ENCODE measurements at places on chromosomes 13 and 19. TPM values are rescaled to one million over a fixed set of nuclear protein-coding genes. Genes with fewer than 3 reads are reported as not detected.
A peak's percentile ranks its signal among the peaks of the same experiment; 100 is the strongest.

- H3K27me3 ChIP-seq = no peaks in the 10 kb centered on the region
- H3K36me3 ChIP-seq = no peaks in the 10 kb centered on the region
- peaks cover 53% of the 10 kb centered on the region for H3K4me1 ChIP-seq
- no peak overlapping the region for H3K4me3 ChIP-seq
Measured at GRCh38 chr13:110400786-110401533, 93.9 kb downstream of the COL4A2 start.

DNA sequence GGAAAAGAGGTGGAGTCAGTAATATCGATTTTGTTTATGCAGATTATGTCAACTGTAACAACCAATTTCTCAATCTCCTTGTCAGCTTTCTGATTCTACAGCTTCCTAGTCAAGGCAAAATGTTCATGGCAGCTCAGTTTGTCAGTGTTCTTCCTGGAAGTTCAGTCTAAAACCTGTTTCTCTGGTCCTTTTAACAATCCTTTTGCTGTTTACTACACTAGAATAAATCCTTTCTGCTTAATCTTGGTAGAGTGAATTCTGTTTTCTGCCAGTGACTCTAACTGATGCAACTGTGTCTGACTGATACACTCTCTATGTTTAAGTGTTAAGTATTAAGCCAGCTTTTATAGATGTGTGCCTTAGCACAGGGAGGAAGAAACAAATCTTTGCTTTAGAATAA is 516.9 kb upstream of the KLF12 start:
- no peak overlapping the region for H3K27ac ChIP-seq
- no peak overlapping the region for H3K4me3 ChIP-seq
- no peaks in the 10 kb centered on the region for H3K36me3 ChIP-seq
- DNase-seq = peak; percentile 33
- no peaks in the 10 kb centered on the region for H3K27me3 ChIP-seq

DNA sequence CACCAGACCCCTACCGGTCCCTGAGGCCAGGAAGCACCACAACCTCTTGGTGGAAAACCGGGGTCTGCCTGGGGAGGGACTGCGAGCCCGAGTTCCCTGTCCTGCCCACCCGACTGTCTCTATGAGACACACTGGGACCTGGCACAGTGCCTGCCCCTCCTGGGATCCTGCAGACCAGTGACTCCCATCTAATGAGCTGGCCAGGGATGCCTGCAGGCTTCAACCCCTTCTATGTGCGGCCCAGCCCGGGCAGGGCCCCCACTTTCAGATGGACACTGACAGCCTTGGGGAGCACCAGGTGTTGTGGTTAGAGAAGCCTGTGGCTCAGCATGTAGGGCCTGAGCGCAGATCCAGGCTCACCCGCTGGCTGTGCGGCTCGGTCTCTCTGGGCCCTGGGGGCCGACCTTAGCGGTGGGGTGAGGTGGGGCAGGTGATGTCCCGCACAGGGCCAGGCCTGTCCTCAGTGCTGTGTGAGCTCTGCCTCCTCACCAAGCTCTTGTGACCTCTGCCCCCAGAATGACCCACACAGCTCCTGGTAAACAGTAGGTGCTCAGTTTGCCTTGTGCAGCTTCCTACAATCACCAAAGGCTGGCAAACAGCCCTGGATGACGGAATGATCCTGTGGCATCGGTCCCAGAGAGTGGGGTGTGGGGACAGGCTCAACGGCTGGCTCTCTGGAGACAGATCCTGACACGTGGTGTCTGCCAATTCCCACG is 17.9 kb upstream of the CACTIN start:
- no peaks in the 10 kb centered on the region for H3K27me3 ChIP-seq
- H3K4me3 ChIP-seq = no peak overlapping the region
- peak; percentile 72 for DNase-seq
- peaks cover 35% of the 10 kb centered on the region for H3K36me3 ChIP-seq
- no peaks in the 10 kb centered on the region for H3K4me1 ChIP-seq

DNA sequence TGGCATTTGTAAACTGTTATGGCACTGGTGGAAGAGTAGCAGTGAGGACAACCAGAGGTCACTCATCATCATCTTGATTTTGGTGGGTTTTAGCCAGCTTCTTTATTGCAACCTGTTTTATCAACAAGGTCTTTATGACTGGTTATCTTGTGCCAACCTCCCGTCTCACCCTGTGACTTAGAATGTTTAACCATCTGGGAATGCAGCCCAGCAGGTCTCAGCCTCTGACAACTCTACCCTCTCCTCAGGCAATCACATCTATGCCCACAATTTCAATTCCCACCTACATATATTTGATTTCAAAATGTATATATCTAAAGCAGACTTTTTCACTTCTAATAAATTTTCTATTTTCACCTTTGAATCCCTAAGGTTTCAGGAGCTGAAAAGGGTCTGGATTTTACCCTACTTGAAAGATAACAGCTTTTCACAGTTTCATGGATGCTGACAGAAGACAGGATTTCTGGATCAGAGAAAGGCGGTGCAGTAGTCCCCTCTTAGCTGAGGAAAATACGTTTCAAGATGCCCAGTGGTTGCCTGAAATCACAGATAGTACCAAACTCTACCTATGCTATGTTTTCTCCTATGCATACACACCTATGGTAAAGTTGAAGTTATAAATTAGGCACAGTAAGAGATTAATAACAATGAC is 1171.8 kb downstream of the DIAPH3 start:
- H3K4me1 ChIP-seq = no peaks in the 10 kb centered on the region
- no peaks in the 10 kb centered on the region for H3K36me3 ChIP-seq
- peak; percentile 31 for DNase-seq
- peak overlapping the region; percentile 8 for H3K4me3 ChIP-seq

DNA sequence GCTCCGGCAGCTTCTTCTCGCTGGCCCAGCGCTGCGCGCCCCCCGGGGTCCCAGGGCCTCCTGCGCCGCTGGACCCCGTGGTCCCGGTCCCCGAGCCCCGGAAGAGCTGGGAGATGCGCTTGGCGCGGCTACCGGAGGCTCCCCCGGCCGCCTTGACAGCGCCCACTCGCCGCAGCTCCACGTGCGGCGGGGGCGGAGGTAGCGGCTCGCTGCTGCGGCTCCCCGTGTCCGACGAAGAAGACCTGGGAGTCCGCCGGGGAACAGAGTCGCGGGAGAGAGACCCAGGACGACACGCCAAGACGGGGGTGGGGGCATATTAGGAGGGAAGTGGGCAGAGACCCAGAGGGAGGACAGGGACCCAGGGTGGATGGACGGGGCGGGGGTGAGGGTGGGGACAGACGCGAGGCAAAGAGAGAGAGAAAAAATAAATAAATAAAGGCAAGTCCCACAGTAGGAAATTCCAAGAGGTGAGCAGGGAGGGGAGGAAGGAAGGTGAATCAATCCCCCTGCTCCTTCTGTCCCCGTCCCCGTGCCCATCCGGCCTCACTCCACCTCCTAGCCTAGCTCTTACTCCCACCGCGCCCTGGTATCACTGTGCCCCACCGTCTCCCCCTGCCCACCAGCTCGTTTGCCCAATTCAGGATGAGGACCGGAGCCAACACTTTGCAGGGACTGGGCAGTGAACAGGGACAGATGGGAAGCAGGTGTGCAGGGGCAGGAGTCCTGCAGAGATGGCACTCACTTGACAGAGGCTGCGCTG is 826 bp downstream of the RASIP1 start:
- H3K36me3 ChIP-seq = no peaks in the 10 kb centered on the region
- peak overlapping the region; percentile 91 for H3K27ac ChIP-seq
- peak overlapping the region; percentile 51 for H3K4me3 ChIP-seq
- DNase-seq = no peak

DNA sequence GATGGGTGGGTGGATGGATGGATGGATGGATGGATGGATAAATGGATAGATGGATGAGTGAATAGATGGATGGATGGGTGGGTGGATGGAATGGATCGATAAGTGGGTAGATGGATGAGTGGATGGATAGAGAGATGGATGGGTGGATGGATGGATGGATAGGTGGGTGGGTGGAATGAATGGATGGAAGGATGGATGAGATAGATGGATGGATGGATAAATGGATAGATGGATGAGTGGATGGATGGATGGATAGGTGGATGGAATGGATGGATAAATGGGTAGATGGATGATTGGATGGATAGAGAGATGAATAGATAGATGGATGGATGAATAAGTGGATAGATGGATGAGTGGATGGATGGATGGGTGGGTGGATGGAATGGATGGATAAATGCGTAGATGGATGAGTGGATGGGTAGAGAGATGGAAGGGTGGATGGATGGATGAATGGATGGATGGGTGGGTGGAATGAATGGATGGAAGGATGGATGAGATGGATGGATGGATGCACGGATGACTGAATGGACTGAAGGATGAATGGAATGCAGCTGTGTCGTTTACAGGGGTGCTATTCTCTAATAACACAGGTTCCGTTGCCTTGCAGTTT is 21.8 kb downstream of the PRR22 start:
- H3K36me3 ChIP-seq = no peaks in the 10 kb centered on the region
- H3K4me1 ChIP-seq = no peaks in the 10 kb centered on the region
- no peak overlapping the region for H3K4me3 ChIP-seq

PABPC3 gene
- total RNA-seq = not detected

MUC16 gene
- total RNA-seq = 0.45 TPM

DNA sequence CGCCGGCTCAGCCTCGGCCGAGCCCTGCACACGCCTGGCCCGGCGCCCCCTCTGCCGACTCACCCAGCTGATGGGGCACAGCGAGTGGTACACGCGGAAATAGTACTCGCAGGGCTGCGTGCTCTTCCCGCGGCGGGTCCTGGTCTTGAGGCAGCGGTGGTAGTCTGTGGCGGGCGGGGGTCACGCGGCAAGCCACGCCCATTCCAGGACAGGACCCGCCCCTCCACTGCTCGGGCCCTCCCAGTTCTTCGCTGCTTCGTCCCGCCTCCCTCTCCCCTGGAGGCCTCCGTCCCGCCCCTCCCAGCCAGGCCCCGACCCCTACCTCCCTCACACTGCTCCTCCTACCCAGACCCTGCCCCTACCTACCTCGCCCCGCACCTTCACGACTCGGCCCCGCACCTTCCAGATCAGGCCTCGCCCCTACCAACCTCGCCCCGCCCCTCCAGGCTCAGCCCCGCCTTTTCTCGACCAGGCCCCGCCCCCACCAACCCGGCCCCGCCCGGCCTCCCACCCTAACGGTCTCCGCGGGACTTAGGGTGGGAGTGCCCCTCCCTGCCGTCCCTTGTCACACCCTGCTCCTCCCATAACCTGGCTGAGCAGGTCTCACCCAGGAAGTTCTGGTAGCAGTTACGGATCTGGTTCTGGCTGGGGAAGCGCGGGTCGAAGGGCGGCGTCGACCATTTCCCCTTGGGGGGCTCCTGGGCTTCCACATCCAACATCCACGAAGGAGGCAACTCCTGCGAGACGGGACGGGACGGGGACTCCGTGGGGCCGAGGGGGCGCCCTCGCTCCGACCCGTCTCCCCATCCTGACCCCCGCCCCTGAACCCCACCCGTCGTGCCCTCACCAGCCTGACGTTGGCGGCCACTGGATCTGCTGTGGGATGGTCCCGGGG is 469 bp downstream of the COX6B2 start:
- H3K36me3 ChIP-seq = no peaks in the 10 kb centered on the region
- peaks cover 24% of the 10 kb centered on the region for H3K4me1 ChIP-seq
- H3K4me3 ChIP-seq = peak overlapping the region; percentile 59
- DNase-seq = peak; percentile 79

DNA sequence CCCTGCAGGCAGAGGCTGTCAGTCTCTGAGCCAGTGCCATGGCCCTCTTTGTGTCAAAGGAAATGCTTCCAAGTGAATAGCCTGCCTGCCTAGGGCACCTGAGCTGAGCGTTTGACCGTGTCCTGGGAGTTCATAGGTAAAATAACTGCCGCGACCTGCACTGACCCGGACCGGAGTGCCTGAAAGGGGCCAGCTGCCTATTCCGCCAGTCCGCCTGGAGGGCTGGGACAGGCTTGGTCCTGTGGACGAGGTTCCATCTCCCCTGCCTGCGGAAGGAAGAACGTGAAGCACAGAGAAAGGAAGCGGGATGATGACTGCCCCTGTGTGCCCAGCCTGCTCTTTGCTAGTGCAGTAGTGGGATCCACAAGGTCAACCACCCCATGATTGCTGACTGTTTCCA is 17.5 kb upstream of the ZNF492 start:
- no peak overlapping the region for H3K4me3 ChIP-seq
- no peaks in the 10 kb centered on the region for H3K27me3 ChIP-seq
- no peaks in the 10 kb centered on the region for H3K4me1 ChIP-seq
- no peak overlapping the region for H3K27ac ChIP-seq
- H3K36me3 ChIP-seq = no peaks in the 10 kb centered on the region

LGI4 gene
- total RNA-seq = 40.0 TPM

DNA sequence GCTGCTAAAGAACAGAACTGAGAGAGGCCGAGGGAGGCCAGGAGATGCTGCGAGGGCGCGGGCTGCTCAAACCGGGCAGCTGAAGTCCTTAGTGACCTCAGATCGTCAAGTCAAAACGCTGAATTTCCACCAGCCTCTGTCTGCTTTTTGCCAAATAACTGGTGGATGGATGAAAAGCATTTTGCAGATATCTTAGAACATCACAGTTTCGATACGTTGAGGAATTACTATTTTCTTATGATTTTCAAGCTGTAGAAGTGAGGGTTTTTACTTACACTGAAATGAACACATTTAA is 2.0 kb downstream of the GPC6 start:
- H3K36me3 ChIP-seq = no peaks in the 10 kb centered on the region
- H3K27me3 ChIP-seq = peaks cover 21% of the 10 kb centered on the region
- no peak for DNase-seq
- peaks cover 6% of the 10 kb centered on the region for H3K4me1 ChIP-seq
- peak overlapping the region; percentile 86 for H3K27ac ChIP-seq
- peak overlapping the region; percentile 52 for H3K4me3 ChIP-seq
